ENCODE measurements at places on chromosomes 5 and 9.
A peak's percentile ranks its signal among the peaks of the same experiment; 100 is the strongest.

DNA sequence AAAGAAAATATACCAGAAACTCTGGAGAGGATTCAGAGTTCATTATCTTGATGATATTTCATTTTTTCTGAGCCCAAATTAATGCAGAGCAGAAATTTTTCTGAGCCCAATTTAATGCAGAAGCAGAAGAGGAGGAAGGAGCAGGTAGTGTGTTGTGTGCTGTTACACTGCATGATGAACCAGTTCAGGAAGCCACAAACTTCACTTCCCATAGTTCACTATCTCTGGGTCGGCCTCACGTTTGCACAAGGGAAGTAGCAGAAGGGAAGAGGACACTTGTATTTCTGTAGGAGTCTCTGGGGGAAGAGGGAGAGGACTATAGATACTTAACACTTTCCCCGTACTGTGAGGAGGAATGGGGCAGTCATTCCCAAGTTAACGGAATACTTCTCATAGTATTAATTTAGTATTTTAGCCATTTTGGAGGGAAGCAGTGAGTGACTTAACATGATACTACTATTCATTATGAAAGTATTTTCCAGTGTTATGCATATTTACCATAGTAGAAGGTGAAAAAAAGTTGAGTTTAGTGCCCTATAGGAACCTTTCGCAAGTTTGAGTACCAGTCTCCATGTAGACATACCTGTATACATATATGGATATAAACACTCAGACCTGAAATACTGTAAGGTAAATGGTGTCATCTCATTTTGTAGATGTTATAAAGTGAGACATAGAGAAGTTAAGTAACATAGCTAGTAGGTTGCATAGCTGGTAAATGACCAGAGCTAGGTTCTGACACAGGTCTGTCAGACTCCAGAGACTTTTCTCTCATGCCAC is 30.0 kb downstream of the XPA start:
- no peak for DNase-seq

DNA sequence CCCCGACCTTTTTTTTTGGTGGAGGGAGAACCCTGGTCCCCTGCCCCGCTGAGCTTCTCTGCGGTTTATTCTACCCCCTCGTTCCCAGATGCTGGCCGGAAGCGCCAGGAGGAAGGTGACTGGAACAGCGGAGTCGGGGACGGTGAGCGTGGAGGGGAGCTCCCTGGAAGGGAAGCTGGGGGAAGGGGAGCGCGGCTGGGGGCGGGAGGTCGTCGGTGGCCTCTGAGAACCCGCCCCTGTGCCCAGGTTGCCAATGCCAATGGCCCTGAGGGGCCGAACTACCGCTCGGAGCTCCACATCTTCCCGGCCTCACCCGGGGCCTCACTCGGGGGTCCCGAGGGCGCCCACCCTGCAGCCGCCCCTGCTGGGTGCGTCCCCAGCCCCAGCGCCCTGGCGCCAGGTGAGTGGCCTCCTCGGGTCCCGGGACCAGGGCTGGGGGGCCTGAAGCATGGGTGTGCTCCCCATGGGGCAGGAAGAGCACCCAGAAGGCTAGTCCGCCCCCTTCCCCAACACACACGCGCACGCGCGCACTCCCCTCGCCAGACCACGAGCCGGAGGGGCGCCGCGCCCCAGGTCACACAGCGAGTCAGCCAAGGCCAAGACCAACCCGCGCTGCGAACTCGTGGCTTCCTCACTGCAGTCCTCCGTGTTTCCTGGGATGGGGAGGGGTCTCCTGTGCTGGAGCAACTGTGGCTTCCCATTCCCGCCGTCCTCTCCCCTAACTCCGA is 10.6 kb downstream of the MYOZ3 start:
- peak; percentile 30 for DNase-seq

DNA sequence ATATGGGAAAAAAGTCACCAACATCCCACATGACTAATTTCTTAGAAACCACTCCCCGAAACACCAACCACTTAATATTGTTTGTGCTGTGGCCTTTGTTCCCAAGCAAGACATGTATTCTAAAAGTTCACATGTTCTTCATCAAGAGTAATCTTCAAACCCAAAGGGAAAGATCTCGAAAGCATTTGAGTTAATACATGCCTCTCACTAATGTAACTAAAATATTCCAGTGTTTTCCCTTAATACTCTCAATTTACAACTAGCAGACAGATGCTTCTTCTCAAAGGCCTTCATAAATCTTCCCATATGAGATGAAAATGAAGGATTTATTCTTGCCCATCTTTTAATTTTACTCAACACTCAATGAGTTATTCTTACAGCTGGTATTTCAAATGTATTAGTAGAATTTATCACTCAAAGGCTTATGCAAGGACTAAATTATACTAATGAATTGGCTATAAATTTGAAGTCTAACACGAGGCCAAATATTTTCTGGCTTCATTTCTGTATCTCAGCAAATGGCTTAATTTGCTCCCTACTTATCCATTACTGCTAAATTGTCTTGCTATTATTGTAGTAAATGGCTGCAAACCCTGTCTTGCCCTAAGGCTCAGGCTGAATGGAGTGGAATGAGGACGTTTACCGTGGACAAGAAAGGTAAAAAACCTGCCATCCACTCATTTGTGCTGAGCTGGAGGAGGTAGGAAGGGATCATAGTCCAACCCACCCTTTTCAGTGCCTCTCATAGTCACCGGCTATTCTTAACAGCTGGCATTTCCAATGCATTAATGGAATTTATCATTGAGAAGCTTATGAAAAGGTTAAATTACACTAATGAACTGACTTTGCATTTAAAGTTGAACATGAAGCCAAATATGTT is 474.4 kb downstream of the RASEF start:
- no peak for DNase-seq

DNA sequence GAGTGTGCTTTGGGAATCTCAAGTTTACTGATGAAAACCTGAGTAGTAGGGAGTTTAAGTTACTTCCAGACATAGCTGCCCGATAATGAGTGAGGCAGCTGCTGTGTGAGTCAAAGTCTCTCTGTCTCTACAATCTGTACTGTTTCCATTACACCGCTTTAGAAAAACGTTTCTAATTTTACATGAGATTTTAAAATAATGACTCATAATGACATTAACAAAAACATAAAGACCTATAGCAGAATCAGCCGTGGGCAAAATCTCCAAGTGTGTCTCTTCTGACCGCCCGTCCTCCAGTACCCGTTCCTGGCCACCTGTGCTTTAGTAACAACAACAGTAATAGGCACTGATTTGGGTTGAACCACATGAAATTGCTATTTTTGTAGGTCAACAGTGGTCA is 69.6 kb upstream of the PRRC1 start:
- no peak for DNase-seq

- DNase-seq: no peak
Observed at GRCh38 chr9:8136477-8136876, 336.9 kb upstream of the DMAC1 start.

DNA sequence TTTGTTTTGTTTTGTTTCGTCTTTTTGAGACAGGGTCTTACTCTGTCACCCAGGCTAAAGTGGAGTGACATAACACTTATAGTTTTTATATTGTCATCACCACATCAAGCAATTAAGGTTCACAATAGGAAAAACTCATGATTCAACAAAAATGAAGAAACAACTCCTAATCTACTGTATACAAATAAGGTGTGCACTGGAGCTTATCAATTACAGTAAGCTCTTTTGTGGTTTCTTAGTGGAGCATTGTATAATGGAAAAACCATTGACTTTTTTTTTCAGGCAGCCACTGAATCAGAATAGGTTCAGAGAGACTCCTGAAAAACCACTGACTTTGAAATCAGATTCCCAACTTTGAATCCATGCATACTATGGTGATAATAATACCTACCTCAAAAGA is 10.8 kb upstream of the PLIN2 start:
- no peak for DNase-seq

- DNase-seq: no peak
Observed at GRCh38 chr5:133531178-133531577, 81.2 kb downstream of the FSTL4 start.

DNA sequence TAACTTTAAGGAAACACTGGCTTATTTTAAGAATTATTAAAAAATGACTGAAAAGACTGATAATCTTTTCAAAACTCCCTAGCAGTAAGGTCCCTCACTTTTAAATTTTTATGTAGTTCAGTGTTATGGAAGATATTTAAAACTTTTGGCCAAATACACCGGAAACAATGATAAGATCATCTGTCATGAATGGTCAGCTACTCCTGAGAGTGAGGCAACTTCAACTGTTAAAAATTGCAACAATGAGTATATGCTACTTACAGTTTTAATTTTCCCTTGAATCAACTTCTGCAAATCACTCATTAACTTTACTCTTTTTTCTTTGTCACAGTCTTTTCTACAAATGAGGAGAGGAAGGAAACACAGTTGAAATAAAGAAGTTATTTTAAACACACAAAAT is 10.8 kb downstream of the PUM3 start:
- DNase-seq: no peak

GRCh38 chr9:25658571-25658970 is 19.7 kb downstream of the TUSC1 start:
- DNase-seq: no peak

GRCh38 chr9:104905931-104906330 is 22.0 kb downstream of the ABCA1 start:
- no peak for DNase-seq

DNA sequence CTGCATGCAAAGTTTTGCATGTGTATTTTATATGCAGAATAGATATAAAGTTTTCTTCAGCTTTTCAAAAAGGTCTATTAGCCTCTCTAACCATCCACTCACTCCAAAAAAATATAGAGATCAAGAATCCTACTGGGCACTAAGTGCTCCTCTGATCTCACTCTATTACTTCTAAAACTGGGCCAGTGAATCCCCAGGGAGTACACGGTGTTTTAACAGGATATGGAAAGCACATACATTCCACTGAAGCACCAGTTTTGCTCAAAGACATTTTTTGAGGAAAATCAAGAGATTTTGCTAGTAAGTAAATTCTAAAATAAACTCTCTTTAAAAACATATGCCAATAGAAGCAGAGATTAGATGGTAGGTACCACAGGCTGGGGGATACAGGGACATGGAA is 95.2 kb downstream of the DEPDC1B start:
- no peak for DNase-seq

DNA sequence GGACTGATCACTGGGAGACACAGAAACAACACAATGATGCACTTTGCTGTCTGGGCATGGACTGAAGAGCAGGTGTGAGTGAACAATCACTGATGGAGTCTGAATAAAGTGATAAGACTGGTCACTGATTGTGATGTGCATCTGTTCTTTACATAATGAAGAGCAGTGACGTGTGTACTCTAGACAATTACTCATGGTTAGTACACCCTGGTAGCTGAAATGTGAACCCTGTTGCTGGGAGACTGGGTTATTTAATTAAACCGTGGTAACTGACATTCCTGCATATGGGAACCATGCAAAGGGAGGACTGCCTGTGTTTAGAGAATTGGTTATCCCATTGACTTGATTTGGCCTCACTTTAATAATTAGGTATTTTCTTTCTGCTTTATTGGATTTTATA is 202.9 kb downstream of the NR2F1-AS1 start:
- DNase-seq: no peak

DNA sequence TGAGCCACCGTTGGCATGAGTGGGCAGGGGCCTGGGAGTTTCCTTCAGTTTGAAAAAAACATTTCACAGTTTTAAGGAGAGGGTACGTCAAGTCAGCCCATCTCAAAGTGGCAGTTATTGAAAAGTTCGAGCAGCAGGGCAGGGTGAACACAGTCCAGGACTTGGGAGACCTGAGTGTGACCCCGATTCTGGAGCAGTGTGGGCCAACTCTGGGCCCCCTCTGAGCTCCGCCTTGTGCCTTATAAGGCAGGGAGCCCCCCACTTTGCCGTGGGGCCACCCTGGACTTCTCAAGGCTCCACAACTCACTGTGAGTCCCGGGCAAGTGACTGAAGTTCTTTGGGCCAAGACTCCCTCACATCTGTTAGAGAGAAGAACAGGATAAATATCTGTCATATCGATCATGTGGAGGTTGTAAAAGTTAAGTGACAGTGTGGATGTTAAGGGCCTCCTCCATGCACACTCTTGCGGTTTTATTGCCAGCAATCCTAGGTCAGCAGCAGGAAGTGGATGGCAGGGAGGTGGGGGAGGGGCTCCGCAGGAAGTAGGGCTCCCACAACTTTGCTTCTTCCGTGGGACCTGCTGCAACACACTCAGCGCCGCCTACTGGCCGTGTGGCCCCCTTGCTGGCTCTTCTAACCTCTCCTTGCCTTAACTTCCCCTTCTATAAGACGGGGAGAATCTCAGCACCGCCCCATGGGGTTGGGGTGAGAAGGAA is 38.4 kb downstream of the HRH2 start:
- peak; percentile 86 for DNase-seq

- no peak for DNase-seq
Observed at GRCh38 chr9:133408042-133408441, 9.8 kb downstream of the REXO4 start.

DNA sequence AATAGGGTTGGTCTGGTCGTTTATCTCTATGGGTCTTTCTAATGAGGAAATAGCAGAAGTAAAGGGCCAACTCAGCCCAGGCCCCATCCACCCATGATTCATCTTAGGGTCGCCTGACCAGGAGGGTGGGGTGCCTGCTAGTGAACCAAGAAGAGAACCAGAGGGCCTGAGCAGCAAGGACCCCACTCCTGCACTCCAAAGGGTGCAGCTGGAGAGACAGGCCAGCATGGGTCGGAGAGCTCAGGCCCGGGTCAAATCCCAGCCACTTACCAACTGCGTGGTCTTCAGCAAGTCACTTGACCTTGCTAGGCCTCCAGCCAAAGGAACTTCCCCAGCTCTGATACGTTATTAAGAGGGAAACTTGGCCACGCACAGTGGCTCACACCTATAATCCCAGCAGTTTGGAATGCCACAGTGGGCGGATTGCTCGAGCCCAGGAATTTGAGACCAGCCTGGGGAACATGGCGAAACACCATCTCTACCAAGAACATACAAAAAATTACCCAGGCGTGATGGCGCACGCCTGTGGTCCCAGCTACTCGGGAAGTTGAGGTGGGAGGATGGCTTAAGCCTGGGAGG is 4.3 kb downstream of the BBLN start:
- DNase-seq: no peak

- DNase-seq: no peak
Observed at GRCh38 chr5:10424124-10424731, 17.5 kb upstream of the ROPN1L start.

DNA sequence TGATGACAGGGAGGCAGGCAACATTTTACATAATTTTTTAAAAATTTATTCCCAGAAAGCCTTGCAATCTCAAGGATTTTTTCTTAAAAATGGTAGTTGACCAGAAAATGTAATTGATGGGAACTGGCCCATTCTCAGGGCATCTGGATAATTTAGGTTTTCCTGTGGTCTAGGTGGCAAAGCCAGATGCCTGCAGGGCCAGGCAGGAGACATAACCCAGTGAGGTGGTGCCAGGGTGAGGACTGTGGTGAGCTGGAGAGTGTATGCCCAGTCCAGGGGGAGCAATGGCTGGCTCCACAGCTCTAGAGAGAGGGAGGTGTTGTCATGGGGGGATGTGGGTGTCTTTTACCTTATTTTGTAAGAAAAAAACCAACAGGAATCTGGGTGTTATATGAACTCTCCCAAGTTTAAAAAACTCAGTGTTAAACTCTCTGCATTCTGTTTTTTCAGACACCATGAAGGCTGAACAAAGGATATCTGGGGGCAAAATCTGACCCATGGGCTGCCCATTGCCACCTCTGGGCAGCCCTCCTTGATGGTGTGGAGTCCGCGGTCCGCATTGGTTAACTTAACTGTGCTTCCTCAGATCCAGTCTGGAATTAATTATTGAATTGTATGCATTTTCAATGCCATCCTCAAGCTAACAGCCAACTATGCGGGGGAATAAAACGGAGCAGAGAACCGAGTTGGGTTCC is 43.9 kb downstream of the BOD1 start:
- DNase-seq: no peak

GRCh38 chr9:89759572-89759971 is 154.8 kb downstream of the GADD45G start:
- DNase-seq: no peak

- no peak for DNase-seq
Observed at GRCh38 chr9:83154087-83154736, 91.3 kb upstream of the RASEF start.

- DNase-seq: no peak
Observed at GRCh38 chr5:158117467-158118160, 258.7 kb upstream of the CLINT1 start.
